ENCODE measurements at places on chromosomes 7 and 10.

- DNase-seq = no peak
Observed at GRCh38 chr7:110119883-110120581, 970.9 kb upstream of the LRRN3 start.

- no peak for DNase-seq
Observed at GRCh38 chr10:85447690-85448089, 918.9 kb downstream of the GRID1 start.

DNA sequence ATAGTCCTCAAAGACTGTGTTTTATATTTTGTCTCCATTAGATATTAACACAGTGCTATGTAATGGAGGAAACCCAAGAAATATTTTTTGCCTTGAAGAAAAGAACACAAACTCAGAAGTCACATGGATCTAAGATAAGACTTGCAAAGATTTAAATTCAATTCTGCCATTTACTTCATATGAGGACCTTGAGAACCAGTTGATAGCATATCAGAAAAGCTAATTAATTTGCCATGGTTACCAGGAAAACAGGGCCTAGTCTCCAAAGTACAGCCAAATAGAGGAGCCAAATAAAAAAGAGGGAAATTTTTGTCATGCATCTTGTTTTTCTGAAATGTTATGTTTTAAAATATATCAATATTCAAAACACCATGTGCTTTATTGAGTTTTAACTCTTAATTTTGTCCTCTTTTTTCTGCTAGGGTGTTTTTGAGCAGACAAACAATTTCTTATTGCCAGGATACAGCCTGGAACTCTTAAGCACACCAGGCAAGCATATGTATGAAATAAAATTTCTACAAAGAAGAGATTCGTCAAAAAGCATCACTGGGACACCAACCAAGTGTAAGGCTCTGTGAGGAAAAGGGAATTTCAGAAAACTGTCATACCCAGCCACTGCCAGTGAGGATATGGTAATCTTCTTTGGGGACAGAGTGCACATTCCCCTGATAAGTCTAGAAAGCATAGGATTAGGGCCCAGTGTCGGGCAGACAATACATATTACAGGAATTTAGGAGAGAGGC, 10.6 kb upstream of the TOMM7 start:
- no peak for DNase-seq

DNA sequence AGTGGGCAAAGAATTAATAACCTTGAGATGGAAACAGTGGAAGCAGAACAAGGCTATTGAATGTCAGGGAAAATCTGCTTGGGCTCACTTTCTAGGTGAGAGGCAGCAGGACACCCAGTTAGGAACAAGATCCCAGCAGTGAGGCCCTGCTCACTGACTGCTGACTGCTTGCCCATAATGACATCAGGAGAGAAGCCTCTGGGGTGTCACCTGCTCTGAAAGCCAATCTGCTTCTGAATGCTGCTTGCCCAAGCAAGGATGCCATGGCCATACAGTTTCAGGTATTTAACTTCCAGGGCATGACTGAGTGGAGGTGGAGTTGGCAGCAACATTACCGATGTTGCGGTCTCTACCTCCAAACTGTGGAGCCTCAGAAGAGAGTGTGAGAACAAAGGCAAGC, 11.7 kb upstream of the WAPL start:
- no peak for DNase-seq

- DNase-seq = no peak
Observed at GRCh38 chr10:66877361-66877760, 48.5 kb upstream of the LRRTM3 start.

DNA sequence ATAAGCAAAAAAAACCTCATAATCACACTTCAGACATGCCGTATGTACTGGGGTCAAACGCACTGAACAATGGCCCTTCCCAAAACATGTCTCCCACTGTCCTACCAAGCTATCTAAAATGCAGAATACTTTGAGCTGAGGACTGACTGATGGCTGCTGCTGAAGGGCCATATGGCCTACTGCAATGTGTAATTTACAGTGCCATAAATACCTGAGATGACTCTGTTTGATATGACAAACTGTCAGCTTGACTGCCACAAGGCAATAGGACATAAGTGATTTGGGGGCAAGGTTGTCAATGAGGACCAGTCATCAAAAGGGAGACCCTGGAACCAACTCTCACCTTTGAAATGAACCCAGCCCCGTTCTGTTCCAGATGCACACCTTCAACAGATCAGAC, 187.4 kb upstream of the FRMD4A start:
- no peak for DNase-seq

GRCh38 chr7:28312948-28313347, 99.4 kb upstream of the CREB5 start:
- DNase-seq = no peak

Measured in Daoy (cell line).